ENCODE measurements at places on chromosomes 1 and 21.

DNA sequence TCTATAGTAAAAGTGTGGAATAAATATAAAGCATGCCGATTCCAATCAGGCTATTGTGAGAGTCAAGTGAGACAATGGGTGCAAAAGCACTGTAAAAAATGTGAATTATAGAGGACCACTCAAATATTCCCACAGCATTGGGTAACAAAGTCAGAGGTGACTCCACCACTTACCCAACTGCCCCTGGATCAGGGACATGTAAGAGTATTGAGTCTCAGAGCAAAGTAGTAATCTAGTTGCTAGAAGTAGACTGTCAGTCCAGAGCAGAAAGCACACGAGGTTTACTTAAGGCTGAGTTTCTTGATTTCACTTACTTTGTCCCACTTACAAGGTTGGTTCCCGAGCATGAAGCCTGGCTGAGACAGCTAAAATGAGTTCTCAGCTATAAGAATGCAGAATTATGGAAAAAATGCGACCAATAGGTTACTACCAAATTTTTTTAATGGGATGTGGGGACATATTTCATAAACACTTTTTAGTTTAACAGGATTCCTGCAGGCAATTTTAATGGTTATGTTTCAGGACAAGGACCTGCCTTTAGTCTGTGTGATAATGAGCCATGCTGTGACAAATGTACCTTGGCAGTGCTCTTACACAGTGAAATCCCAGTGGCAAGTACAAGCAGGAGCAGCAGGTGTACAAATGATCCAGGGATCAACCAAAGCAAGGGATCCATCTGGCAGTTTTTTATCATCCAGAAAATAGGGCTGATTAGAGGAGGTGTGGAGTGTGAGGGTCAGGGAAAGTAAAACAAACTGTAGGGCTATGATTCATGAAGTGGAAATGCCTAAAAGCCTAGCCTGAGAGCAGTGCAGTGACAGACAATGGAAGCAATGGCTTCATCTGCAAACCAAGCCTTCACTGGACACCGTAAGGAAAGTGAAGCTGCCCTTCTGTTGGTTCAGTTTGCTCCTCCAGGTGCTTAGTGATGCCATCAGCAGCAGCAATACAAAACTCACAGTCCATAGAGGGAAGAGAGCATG lies 156.2 kb upstream of the SPAG17 start:
- DNase-seq = no peak

DNA sequence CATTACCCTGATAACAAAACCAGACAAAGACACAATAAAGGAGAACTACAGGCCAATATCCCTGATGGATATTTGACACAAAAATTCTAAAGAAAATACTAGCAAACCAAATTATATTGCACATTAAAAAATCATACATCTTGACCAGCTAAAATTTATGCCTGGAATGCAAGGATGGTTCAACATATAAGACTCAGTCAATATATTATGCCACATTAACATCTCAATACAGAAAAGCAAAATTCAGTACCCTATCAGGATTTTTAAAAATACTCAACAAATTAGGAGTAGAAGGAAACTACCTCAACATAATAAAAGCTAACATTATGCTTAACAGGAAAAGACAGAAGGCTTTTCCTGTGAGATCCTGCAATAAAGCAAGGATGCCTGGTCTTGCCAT lies 177.1 kb downstream of the MAGI3 start:
- DNase-seq = no peak

DNA sequence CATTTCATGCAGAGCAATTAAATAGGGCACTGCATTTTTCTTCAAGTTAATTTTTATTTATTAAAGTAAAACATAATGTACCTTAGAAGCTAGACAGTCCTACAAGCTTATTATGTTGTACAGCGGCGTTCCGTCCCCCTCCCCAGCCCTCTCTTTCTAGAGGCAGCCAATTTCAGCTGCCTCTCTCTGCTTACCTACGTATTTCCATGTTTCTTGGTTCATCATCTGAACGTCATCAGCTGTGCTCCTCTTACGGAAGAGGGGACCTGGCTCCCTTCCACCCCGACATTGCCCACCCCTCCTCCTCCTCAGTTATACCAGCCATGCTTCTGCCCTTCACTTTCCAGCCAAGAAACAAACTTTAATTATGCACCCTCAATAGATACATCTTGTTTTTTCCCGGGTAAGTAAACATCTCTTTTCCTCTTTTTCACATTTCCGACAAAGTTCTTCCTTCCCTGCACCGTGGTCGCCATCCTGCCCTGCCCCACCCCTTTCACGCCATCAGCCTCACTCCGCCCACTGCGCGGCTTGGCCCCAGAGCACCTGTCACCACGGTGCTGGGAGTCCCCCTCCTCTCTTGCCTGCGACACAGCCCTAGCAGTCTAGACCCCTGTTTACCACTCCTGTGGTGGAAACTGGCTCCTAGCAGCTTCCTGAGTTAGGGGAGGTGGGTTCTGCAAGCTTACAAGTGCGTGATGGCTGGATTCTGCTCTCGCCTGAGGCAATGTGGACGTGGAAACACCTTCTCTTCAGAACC lies 57.9 kb downstream of the SLC37A1 start:
- no peak for DNase-seq

GRCh38 chr1:1833456-1833855 lies 55.2 kb upstream of the NADK start:
- no peak for DNase-seq

- no peak for DNase-seq
Observed at GRCh38 chr1:109327285-109327684, 20.5 kb upstream of the MYBPHL start.

- no peak for DNase-seq
Observed at GRCh38 chr21:17540530-17540929, 27.7 kb downstream of the CXADR start.

DNA sequence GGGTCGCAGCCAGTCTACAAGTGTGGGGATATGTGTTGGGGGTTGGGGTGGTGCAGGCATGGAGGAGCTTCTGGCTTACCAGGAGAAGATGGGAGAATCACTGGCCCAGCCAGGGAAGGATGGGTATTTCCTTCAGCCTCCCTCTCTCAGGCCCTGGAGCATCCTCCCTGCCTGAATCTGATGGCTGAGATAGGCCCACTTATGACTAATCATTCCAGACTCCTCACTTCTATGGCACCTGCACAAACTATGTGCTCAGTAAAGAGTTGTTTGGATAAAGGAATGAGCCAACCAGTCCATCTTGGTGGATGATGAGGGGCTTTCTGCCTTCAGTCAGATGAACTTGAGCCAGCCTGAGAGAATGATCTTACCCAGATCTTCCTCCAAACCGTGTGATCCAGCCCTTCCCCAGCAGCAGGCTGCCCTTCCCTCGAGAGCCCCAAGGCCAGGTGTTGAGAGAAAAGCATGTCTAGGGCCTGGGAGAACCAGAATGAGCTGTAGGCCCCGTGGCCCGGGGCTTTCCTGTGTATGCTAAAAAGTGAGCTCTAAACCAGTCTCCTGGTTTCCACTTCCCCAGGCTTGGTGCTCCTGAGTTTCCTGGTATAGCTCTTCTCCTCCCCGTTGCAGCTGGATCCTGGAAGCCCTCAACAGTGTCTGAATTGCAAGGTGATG lies 1.3 kb downstream of the GPA33 start:
- peak; percentile 52 for DNase-seq

DNA sequence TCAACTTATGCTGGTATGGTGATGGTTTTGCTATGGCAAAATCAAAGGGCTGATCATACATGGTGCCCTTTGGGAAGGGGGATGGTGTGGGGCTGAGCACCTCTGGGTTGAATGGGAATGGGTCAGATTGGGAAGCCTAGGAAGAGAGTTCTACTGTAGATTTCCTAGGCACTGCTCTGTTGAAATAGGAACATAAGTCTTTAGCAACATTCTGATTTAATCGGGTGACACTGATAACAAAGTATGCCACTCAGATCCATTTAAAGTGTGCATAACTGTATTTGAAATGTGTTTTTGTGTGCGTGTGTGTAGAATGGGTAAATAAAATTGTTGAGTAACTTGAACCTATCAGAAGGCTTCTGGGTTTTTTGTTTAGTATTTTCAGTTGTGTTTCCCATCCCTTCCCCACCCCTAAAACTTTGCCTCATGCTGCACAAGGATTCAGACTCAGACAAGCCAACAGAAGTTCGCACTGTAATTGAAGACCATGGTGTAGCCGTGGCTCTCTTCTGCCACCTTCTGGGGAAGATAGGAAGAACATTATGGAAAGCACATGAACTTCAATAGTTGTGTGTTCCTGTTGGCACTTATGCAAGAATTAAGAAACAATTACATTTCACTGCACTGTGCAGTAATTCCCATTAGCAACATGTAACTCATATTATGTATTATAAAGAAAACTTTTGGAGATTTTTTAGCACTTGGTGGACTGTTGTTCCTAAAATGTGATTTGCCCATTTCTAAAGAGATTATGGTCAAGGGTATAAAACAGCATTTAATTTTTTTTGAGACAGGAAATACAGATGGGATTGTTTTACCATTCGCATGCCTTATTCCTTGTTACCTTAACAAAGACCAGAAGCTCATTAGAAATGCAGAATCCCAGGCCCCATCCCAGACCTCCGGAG lies 10.9 kb upstream of the C4BPB start:
- DNase-seq = peak; percentile 82

Data from activated naive CD4-positive, alpha-beta T cell treated with anti-CD3 and anti-CD28 coated beads for 36 hours (primary cell).